Smooth muscle cell of the brain vasculature (primary cell): ENCODE measurements at places on chromosomes 16 and 17.
A peak's percentile ranks its signal among the peaks of the same experiment; 100 is the strongest.

GRCh38 chr16:50208460-50208931, 55.4 kb downstream of the TENT4B start:
- no peak for DNase-seq

GRCh38 chr17:49738456-49739163, 25.3 kb downstream of the FAM117A start:
- DNase-seq: no peak

- no peak for DNase-seq
These were observed 452.1 kb downstream of the WWOX start for GRCh38 chr16:78551487-78552085.

DNA sequence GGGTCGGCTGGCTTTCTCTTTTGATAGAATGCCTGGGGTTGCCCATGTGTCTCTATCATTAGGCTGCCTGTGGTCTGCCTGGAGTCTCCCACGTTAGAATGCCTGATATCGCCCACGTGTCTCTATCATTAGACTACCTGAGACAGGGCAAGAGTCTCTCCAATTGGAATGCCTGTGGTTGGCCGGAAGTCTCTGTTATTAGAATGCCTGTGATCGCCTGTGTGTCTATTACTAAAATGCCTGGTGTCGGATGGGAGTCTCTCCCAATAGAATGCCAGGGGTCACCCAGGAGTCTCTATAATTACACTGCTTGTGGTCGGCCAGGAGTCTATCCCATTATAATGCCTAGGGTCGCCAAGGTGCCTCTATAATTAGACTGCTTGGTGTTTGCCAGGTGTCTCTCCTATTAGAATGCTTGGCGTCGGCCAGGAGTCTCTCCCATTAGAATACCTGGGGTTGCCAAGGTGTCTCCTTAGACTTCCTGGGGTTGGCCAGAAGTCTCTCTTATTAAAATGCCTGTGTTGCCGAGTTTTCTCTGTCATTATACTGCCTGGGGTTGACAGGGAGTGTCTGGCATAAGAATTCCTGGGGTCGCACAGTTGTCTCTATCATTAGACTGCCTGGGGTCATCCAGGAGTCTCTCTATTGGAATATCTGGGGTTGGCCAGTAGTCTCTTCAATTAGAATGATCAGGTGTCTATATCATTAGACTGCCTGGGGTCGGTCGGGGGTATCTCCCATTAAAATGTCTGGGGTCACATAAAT, 2272.8 kb downstream of the TP53TG3F start:
- DNase-seq: no peak

- no peak for DNase-seq
These were observed 10.8 kb downstream of the ASPHD1 start for GRCh38 chr16:29910819-29911675.

- no peak for DNase-seq
These were observed 299.8 kb upstream of the PSMD7 start for GRCh38 chr16:73996624-73997339.

GRCh38 chr17:45102856-45103255, 29.5 kb downstream of the PLCD3 start:
- no peak for DNase-seq

GRCh38 chr17:58587713-58588117, 73.3 kb upstream of the MTMR4 start:
- peak; percentile 7 for DNase-seq

- DNase-seq: no peak
These were observed 302.4 kb downstream of the SOX9 start for GRCh38 chr17:72423286-72423589.

- no peak for DNase-seq
These were observed 21.2 kb upstream of the GINS2 start for GRCh38 chr16:85709766-85710585.

- DNase-seq: no peak
These were observed 173.0 kb downstream of the KATNIP start for GRCh38 chr16:27722892-27723450.

GRCh38 chr17:1108478-1108764, 71.4 kb downstream of the ABR start:
- no peak for DNase-seq

- DNase-seq: no peak
These were observed 54.8 kb downstream of the CDH13 start for GRCh38 chr16:82681592-82681991.

GRCh38 chr16:31113121-31114120, 4.0 kb upstream of the KAT8 start:
- DNase-seq: no peak

GRCh38 chr17:16820161-16820877, 130.3 kb downstream of the CCDC144A start:
- DNase-seq: no peak

DNA sequence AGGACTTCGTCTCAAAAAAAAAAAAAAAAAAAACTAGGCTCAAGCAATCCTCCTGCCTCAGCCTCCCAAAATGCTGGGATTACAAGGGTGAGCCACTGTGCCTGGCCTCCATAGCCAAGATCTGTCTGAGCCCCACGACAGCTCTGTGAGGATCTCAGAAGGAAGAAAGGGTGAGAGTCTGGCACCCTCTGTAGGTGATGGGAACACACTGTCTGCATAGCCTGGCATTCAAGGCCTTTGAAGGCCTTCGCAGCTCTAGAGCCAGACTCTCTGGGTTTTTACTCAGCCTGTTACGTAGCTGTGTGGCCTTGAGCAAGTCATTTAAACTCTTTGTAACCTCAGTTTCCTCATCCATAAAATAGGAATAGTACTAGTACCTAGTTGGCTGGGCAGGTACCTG, 6.3 kb upstream of the XPO6 start:
- DNase-seq: no peak

GRCh38 chr17:8894673-8895578, 27.5 kb upstream of the PIK3R6 start:
- DNase-seq: peak; percentile 44

DNA sequence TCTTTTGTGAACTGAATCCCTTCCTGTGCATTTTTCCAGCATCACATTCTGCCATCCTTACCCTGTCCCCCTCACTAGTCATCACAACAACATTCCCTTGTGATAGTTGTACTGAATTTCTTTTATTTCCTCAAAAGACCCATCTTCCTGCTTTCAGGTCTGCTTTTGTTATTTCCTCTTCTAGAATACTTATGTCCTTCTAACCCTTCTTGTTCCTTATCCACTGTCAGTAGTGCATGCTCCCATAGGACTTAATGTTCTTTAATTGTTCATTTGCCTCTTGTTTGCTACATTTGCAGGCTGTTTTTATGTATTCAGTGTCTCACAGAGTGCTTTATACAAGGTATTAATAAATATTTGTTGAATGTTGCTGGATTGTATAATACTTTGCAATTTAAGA, 73.0 kb downstream of the BCAS3 start:
- DNase-seq: no peak

GRCh38 chr17:82059272-82060000, 6.2 kb downstream of the DUS1L start:
- DNase-seq: no peak

- DNase-seq: no peak
These were observed 5.2 kb upstream of the NUBP1 start for GRCh38 chr16:10738231-10739077.

- DNase-seq: no peak
These were observed 585.5 kb upstream of the SOX9 start for GRCh38 chr17:71535321-71535720.

DNA sequence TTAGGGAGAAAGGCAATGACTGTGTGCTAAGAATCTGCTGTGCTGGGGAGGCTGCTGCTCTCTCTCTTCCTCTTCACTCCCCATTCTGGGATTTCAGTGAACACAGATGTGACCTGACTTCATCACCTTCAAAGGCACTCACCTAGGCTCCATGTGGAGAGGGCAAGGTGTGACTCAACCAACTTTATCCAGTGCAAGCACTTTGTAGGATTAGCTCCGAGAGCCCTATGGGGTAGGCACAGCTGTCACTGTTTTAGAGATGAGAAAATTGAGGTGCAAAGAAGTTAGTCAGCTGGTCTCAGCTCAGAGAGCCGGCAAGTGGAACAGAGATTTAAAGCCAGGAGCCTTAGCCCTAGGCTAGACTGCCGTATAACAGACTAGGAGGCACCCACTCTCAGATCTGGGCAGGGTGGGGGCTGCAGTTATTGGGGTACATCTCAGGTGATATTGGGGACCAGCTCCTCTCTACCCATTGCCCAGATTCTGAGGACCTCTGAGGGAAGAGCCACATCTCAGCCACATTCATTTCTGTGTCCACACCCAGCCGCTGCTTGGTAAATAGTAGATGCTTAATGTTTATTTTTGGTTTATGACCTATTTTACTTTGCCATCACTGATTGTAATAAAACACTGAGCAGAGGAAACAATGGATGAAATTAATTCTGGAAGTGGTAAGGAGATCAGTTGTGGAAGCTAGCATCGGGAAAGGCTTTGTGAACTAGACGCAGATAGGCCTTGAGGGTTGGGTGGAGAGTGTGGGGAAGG, 138.8 kb downstream of the CCDC182 start:
- DNase-seq: no peak

GRCh38 chr17:40243761-40244160, 24.7 kb downstream of the WIPF2 start:
- DNase-seq: no peak

DNA sequence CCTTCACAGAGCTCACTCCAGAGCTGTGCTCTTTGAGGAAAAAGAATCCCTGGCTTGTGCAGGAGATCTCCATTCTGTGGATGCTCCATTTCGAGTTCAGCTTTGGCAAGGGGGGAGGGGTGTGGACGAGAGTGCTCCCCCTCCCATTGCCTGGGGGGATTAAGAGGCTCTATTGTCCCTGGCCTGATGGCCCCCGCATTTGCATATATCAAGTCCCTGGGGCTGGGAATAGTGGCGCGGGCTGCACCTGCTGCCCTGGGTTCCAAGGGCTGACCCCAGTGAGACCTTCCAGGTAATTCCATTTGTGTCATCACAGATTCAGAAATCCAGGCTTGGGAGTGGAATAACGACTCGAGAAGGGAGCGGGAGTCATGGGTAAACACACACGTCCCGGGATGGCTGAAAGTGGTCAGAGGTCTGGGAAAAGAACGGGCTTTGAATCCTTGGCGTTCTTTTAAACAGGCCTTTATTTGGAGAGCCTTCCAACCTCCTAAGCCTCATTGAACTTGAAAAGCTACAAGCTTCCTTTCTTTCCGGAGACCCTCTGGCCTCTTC, 479.3 kb downstream of the HS3ST3B1 start:
- no peak for DNase-seq

- DNase-seq: no peak
These were observed 356.4 kb upstream of the TOM1L1 start for GRCh38 chr17:54544249-54544648.

- DNase-seq: no peak
These were observed 9.0 kb downstream of the CDH5 start for GRCh38 chr16:66375451-66375850.

- DNase-seq: no peak
These were observed 87.8 kb downstream of the PLCG2 start for GRCh38 chr16:81866820-81867440.

DNA sequence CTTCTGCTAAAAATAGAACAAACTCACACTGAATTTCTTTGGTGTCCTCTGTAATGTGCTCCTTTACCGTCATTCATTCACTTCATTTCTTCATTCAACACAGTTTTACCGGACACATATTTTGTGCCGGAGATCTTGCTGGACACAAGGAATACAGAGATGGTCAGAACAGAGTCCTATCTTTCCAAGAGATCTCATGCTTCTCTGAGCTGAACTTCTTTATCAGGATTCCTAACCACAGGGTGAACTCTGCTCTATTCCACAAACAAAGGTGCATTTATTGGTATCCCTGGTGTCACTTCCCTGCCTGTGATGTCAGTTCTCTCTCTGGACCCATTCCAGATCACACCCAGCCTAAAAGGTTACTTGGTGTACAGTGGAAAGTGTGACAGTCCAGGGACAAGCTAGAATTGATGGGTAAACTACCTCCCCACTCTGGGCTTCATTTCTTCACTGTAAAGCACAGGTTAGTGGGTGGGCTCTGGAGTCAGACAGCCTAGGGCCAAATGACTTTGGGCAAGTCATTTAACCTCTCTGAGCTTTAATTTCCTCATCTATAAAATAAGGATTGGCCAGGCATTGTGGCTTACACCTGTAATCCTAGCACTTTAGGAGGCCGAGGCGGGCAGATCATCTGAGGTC, 4.2 kb downstream of the IFI35 start:
- DNase-seq: no peak

- DNase-seq: no peak
These were observed 120.2 kb upstream of the HAS3 start for GRCh38 chr16:68985268-68985667.

GRCh38 chr16:89822188-89823086, 5.8 kb upstream of the SPIRE2 start:
- DNase-seq: no peak

GRCh38 chr17:67285360-67285759, 40.4 kb upstream of the HELZ start:
- DNase-seq: no peak

- DNase-seq: no peak
These were observed 116.6 kb upstream of the TNRC6C start for GRCh38 chr17:77841742-77842527.

GRCh38 chr16:89729863-89730593, 8.7 kb downstream of the ZNF276 start:
- DNase-seq: no peak

- DNase-seq: no peak
These were observed 19.6 kb downstream of the TAT start for GRCh38 chr16:71557299-71557698.

DNA sequence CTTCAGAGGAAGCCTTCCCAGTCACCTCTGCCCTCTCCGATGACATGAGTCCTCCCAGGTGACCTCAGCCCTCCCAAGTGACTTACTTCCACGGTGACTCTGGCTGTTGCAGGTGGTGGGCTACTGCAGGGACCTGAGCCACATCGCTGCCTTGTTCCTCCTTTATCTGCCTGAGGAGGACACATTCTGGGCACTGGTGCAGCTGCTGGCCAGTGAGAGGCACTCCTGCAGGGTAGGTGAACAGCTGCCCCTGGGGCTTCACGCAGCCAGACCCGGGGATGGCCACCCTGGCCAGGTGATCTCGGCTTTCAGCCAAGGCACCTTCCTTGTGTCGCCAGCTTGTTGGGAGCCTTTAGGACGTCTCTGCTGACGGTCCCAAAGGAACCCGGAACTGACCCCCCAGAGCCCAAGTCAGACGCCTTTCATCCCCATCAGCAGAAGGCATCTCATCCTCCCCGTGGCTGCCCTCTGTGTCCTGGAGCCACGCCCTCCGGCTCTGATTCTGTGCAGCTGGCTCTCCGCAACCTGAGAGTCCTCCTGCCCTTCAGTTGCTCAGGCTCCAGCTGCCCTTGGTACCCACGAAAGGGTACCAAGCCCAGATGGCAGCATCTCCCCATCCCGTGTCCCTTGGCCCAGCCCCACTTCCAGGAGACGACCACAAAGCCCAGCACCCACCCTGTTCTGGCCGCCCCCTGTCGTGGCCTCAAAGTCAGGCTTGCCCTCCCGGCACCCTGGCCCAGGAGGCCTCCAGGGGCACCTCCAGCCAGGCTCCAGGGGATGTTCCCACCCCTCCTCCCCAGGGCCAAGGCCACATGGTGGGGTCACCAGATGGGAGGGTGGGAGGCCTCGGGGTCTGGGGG, 81.7 kb downstream of the GOSR1 start:
- no peak for DNase-seq

DNA sequence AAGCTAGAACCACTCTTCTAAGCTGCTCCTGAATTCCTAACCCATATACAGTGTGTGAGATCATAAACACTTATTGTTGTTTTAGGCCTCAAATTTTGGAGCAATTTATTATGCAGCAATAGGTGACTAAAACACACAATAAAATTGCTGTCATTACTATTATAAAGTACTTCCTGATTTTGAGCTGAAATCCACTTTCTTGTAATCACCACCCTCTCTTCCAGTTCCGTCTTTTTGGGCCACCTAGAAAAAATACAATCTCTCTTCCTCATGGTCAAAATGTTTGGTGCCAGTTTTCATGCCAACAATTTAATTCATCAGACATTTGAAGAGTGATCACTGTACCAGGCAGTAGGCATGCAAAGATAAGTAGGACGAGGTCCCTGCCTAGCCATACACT, 43.3 kb upstream of the NF1 start:
- no peak for DNase-seq
